ENCODE measurements at places on chromosomes 13 and 19.

DNA sequence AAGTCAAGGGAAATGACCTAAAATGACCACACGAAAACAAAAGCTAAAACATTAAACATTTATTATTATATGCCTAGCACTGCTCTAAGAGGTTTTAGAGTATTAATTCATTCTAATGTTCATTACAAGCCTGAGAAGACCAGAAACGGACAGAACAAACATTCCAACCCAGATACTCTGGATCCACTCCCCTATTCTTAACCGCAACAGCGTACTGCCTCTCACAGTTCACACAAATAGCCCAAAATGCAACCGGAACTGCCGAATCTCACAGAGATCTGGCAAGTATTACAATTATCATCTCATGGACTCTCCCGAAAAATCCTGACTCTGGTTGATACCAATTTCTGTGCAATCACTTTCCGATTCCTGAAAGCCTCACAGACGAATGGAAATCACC, 1.4 kb downstream of the ZNF780B start:
- no peak for DNase-seq

DNA sequence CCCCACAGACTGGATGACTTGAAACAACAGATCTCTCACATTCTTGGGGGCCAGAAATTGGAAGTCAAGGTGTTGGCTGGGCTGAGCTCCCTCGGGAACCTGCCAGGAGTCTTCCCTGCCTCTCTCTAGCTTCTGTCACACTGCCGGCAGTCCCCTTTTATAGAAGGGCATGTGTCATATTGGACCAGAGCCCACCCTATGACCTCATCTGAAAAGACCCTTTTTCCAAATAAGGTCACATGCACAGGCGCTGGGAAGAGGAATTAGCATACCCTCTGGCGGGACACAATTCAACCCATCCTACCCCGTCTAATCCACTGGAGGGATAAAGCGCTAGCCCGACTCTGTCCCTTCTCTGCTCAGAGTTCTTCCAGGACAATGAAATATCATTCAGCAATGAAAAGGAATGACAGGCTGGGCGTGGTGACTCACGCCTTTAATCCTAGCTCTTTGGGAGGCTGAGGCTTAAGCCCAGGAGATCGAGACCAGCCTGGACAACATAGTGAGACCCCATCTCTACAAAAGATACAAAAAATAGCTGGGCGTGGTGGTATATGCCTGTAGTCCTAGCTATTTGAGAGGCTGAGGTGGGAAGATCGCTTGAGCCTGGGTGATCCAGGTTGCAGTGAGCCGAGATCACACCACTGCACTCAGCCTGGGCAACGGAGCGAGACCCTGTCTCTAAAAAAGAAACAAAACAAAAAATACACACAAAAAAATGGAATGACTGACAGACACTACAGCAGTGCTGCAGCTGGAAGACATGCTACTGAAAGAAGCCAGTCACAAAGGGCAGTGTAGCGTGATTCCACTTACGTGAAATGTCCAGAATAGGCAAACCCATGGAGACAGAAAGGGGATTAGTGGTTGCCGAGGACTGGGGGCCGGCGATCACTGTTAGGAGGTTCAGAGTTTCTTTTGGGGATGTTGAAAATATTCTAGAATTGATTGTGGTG, 28.5 kb downstream of the MEIS3 start:
- DNase-seq = no peak

- no peak for DNase-seq
These were observed 7.7 kb upstream of the LRFN3 start for GRCh38 chr19:35928507-35928906.

DNA sequence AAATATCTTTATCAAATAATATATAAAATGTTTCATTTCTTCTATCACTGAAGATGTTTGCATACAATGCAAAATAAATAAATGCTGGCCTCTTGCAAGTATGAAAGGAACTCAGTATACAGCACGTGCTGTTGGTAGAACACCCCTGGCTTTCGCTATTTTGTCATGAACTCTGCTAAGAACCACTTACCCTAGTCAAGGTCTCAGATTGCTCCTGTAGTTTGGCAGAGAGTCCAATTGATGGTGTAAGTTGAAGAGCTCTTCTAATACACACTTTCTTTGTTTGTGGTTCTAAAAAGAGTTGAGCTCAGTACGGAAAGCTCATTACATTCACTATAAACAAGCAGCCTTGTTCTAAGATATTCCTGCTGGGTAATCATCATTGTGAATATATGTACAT, 1258.9 kb downstream of the EFNB2 start:
- DNase-seq = no peak

DNA sequence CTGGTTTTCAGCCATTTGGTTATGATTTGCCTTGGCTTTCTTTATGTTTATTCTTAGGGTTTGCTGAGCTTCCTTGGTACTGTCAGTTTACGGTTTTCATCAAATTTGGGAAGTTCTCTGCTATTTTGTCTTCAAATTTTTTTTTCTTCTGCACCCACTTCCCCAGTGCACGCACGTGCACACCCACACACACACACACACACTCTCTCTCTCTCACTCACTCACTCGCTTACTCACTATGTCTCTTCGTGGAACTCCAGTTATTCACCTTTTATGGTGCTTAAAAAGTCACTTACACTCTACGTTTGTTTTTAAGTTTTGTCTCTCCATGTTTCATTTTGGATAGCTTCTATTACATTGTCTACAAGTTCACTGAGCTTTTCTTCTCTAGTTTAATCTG, 7.1 kb downstream of the AKAP11 start:
- peak; percentile 69 for DNase-seq

DNA sequence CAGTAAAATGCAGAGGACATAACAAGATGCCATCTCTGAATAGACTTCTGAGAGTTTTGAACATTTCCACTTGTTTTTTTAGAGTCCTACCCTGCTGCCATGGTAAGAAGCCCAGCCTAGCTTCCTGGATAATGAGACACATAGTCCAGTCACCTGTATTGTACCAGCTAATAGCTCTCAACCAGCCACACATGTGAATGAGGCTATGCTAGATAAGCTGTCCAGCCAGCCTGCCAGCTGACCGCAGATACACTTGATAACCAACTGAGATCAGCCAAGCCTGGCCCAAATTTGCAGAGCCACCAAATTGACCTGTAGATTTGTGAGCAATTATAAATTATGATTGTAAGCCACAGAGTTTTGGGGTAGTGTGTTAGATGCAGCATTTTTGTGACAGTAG, 10.7 kb downstream of the RFXAP start:
- no peak for DNase-seq

Measured in KBM-7 (cell line).